ENCODE measurements at places on chromosomes 5 and 9.

DNA sequence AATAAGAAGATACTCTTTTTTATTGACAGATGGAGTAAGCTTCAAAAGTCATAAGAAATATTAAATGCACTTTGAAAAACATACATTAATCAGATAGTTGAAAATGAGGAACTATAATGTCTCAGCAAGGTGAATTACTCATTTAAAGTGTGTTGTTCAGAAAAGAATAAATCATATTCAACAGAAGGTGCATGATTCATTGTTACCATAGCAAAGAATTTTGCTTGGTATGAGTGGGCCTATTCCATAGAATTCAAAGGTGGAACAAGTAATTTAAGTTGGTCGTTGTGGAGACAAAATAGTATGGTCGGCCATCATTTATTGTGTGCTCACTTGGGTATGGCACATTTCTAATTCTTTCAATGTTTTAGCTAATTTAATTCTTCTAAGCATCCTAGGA lies 1920.2 kb upstream of the CDH9 start:
- no peak for DNase-seq

GRCh38 chr5:15002791-15003190 lies 131.2 kb upstream of the ANKH start:
- DNase-seq, result no peak

- peak; percentile 4 for DNase-seq
These were observed 106.7 kb downstream of the SMIM15 start for GRCh38 chr5:61055434-61056006.

DNA sequence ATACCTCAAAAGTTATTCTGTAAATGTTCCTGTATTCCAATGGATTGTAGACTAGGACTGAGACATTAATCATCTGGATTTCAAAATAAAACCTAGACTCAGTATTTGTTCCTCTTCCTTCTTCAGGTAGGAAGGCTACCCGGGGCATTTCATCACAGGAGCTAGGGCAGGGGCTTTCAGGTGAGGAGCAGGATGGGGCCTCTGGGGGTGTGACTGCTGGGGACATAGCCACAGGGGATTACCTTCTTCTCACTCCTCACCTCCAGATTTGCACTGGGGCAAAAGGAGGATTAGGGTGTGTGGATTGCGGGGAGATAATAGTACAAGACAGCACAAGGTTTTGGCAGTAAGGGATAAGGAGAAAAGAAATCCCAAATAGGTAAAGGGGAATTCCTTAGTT lies 37.9 kb upstream of the SRP19 start:
- DNase-seq, result no peak

DNA sequence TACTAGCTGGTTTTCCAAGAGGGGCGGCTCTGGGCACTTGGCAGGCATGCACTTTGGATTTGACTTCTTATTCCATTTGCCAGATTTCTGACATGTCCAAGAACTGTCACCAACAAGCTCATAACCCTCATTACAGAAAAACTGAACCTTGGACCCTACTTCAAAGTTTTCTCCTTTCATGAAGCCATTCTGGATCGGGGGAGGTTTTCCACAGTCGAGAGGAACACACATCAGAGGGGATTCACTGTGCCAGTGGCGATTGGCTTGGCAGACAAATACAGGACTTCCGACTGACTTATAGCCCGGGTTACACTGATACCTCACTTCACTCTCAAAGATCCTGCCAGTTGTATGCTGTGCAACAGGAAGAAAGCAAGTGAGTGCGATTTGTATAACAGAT lies 70.9 kb upstream of the TXNDC8 start:
- DNase-seq, result no peak

DNA sequence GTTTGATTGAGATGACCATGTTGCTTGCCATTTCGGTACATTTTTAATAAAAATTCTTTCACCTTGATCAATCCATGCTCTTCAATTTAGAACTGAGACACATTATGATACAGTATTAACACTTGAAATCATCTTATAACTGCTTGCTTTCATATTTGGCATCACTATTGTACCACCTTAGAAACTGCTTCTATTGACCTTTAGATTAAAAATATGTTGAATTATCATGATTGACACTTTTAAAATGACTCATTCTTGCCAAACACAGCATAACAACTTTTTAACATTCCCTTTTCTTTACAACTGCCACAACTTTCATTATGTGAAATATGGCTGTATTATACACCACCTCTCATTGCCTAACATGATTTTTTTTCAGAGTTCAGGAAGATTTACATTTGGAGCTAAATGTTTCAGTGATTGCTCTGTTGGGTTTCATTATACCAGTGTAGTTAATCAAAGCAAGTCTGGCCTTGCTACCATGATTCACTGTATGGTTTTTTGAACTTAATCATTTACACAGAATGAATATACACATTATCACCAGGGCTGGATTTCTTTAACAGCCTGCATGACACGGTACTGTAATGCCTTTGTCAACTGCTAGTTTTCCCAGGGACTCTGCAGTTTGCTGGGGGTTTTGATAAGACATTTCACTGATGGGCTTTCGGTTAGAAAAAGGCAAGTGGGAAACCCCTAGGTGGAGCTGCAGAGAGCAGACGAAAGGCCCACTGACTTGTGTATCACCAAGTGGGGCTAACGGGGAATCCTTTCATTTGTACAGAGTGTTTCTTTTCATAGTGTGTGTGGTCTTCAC lies 93.6 kb upstream of the TLE4 start:
- no peak for DNase-seq

DNA sequence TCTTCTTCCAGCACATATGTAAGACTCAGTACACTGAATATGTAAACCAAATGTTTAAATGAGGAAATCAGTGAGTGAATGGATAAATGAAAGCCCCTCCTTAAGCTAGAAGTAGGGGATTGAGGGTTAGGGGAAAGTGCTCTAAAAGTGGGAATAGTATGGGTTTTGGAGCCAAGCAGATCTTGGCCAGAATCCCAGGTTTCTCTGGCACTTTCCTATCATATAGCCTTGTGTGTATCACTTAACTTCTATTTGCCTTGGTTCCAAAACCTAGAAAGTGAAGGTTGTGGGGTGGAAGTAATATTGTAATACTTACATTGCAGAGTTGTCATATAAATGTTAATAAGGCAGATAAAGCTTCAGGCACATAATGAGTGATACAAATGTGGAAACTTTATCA lies 45.0 kb upstream of the SV2C start:
- DNase-seq, result no peak

DNA sequence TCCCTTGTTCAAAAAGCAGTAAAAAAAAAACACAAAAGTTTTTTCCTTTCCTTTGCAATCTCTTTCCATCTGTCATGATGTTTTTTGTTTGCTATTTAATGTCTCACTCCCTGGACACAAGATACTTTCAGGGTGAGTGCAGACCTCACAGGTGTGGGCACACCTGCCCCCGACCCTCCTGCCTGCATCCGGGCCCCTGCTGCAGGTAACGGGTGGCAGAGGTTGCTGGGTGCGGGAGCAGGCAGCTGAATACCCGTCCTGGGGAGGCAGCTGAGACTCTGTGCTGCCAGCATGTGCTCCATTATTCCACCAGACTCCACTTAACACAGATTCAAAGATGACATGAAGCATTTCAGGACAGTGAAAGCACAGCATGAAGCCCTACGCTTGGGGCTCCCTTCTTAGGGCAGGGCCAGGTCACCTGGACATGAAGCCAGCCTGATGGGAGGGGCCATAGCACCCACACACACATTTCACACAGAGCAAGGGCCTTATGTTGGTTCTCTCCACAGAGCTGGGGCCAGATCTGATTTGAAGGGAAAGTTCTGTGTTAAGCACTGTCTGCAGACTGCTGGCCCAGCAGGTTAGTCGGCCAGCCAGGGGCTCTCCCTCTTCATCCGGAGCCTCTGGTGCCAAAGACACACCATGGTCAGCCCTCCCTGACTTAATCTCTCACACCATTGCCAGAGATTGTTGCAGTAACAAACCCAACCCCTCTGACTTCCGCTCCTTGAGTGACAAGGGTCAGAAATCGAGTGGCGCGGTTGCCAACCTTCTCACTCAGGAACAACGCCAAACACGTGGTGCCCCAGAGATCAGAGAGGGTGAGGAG lies 13.0 kb downstream of the NEK6 start:
- no peak for DNase-seq

DNA sequence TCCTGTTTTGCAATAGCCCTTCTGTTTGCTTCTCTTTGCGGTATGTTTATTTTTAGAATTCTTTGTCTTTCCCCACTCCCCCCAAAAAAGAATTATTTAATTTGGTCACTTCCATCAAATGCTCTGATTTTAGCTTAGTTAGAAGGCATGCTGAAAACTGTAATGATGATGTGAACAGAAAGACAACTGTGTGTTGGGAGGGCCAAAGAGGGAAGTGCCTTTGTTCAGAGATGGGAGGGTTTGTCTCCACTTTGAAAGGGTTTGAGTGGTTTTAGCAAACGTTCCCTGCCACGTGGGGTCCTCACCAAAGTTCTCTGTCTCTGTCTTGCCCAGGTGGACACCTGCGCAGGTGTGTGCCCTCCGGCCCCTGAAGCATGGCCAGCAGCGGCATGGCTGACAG lies 41.9 kb downstream of the SYK start:
- no peak for DNase-seq

DNA sequence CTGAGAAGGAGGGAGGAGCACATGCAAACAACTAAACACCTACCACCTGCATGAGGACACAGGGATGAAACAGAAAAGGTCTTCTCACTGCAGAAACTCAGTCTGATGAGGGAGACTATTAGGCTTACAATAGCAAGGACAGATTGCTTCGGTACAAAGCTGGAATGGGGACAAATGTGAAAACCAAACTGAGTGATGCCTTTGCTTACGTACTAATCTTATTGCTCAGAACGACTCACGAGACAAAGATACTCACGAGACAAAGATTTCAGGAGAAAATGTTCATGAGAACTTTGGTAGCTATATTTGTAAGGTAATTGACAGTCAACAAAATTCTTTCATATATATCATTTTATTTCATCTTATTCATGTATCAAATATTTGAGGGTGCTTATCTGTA lies 71.9 kb upstream of the TAF1L start:
- DNase-seq, result no peak

- no peak for DNase-seq
These were observed 464.5 kb downstream of the ICE1 start for GRCh38 chr5:5886812-5887486.

- DNase-seq, result no peak
These were observed 9.5 kb downstream of the IRF1 start for GRCh38 chr5:132480893-132481595.

- DNase-seq, result no peak
These were observed 19.7 kb downstream of the NDUFS6 start for GRCh38 chr5:1820926-1821325.

DNA sequence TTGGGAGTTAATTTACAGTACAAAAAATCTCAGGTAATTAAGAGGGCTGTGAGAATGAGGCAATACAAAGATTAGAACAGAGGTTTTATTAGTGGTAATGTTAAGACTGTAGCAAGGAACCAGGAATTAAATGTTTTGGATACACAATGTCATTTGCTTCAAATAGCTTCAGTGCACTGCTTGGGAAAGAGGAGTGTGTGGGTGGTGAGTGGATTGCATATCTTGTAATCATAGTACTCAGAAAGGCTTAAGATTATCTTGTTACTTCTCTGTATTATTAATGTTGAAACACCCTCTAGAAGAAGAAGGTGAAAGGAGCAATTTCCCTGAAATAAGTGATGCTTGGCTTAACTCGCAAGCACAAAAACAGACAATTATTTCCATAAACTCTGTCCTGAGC lies 21.0 kb upstream of the TBCA start:
- no peak for DNase-seq

DNA sequence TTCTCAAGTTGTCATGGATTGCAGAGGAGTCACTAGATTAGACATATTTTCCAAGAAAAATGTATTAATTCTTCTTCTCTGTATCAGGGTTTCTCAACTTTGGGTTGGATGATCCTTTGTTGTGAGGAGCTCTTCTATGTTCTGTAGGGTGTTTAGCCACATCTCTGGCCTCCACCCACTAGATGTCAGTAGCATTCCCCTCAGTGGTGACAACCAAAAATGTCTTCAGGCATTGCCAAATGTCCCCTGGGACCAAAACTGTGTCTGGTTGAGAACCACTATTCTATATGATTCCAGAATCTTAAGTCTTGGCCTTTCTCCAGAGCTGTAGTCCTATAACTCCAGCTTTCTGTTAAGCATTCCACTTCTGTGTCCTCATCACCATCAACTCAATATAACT lies 220.9 kb downstream of the KIAA0825 start:
- no peak for DNase-seq

GRCh38 chr9:121365564-121365963 lies 4.5 kb downstream of the STOM start:
- DNase-seq, result no peak

DNA sequence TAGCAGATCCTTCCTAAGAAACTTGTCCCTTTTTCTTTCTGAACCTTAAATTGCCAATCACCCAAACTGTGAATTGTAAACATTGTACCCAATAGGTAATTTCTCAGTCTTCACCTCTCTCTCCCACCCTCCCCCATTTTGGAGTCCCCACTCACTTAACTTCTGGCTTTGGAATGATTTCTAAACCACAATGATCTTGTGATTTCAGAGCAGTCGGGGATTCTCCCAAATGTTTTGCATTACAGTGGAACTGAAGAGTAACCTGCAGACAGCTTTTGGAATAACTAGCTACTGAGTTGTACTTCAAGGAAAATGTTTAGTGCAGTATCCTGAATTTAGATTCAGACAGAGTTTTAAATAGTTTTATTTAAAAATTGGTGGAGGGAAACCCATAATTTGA lies 19.2 kb downstream of the SLC27A6 start:
- no peak for DNase-seq

- DNase-seq, result no peak
These were observed 27.9 kb downstream of the RHOBTB3 start for GRCh38 chr5:95759005-95759404.

DNA sequence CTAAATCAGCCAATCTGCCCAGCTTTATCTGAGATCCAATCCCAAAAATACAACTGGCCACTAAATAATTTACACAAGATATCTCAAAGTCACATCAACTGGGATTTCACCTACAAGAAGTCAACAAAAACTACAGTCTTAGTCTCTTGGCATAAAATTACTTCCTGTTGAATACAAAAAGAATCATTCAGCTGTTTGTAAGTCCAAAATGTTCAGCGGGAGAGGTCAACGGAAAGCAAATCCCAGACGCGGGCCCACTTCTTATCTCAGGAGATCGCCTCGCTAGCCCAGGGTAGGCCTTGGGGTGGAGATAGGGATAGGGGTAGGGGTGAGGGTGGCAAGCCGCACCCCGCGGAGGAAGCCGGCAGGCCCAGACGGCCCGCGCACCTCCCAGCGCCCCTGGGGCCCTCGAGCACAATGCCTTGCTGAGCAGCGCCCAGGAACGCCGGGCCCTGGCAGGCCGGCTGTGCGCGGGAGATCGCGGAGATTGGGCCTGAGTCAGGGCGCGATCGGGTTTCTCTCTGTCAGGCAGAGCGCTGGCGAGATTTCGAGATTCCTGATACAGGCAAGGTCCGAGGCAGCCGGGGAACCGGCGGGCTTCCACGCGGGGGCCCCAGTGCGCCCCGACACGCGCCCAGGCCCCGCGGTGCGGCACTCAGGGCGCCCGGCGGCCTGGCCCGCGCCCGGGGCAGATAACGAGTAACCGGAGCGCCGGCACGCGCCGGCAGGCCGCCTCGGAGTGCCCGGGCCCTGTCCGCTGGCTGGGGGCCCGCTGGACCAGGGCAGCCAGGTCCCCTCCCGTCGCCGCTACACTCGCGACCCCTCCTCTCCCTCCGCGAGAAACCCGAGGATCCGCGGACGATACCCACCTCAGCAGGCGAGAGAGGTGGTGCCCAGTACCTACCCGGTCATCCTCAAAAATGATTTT lies 601 bp downstream of the HINT1 start:
- DNase-seq, result no peak

- DNase-seq, result no peak
These were observed 98.4 kb downstream of the COX7C start for GRCh38 chr5:86716121-86716520.

- DNase-seq, result no peak
These were observed 2.8 kb downstream of the CCDC152 start for GRCh38 chr5:42759456-42759855.

Data from NCI-H1417 treated with DMSO at 0.1 percent for 48 hours (cell line).